ENCODE measurements at places on chromosomes 1 and 21.

GRCh38 chr21:26966649-26967061 is 233 bp downstream of the ADAMTS5 start:
- no peak for DNase-seq

GRCh38 chr1:17802164-17802563 is 47.0 kb downstream of the ACTL8 start:
- peak; percentile 11 for DNase-seq

GRCh38 chr21:46613391-46613790 is 8.5 kb upstream of the S100B start:
- no peak for DNase-seq

GRCh38 chr1:76938304-76938703 is 71.0 kb downstream of the ST6GALNAC5 start:
- no peak for DNase-seq

GRCh38 chr1:65247419-65248359 is 61.7 kb upstream of the DNAJC6 start:
- DNase-seq: no peak

DNA sequence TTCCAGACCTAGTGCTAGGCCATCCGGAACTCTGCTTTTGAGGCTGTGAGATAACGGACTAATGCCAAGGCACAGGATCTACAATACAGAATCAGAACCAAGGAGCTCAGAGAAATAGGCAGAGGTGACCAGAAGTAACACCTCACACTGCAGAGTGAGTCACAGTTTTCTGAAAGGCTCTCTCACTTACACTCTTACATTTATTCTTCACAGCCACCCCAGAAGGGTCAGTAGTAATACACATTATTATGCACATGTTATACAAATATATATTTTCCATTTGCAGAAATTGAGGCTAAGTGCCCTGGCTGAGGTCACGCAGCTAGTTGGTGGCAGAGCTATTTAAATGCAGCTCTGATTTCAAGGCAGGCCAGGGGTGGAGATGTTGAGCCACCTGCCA is 542.5 kb downstream of the OMA1 start:
- DNase-seq: no peak

DNA sequence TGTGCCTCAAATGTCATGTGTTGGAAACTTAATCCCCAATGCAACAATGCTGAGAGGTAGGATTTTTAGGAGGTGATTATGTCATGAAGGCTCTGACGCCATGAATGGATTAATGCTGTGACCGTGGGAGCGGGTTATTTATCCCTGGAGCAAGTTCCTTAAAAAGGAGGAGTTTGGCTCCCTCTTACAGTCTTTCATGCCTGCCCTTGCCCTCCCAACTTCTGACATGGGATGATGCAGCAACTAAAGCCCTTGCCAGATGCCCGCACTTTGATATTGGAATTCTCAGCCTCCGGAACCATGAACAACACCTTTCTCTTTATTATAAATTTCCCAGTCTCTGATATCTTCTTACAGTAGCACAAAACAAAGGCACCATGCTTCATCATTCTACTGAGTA is 685.3 kb upstream of the CHRM3 start:
- no peak for DNase-seq

- DNase-seq: no peak
Measured at GRCh38 chr1:241376701-241377100, 19.7 kb upstream of the RGS7 start.

GRCh38 chr1:23793018-23793781 is 2.3 kb downstream of the LYPLA2 start:
- no peak for DNase-seq

DNA sequence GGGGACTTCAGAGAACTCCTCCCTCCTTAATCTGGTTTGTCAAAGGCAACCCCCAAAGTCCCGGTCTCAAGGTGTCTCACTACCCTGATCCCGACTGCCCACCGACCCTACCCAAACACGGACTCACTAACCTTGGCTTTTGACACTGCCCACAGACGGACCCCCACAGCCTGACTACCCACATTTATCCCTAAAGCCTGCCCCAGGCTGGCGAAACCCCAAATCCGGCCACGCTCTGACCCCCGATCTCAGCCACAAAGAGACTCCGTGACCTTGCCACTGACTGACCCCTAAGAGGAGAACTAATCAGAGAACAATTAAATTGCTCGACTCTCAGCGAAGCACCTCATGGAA is 5.2 kb downstream of the ID3 start:
- DNase-seq: no peak

DNA sequence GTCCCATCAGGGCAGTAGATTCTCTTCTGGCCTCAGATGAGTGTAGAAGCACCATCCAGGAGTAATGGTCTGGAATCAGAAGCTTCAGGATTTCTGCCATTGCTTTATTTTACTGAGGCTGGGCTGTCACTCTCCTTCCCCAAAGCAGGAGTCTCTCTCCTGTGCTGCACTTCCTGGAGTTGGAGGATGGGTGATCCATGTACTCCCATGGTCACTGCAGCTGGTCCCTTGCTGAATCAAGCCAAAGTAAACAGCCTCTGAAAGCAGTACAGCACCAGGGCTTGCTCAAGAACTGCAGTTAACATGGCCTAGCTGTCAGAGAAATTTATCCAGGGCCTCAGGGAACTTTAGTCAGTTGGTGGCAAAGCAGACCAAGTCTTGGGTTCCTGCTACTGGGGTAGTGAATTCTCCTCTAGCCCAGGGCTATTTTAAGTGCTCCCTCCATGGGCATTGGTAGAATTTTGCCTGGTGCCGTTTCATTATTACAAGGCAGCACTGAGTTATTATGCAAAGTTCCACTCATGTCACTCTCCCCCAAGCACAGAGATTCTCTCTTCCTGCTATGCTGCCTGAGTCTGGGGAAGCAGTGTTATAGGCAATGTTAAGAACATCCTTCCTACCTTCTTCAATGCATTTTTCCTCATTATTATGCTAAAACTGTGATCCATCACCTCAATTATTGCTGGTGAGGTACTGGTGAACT is 29.5 kb downstream of the DRAM2 start:
- no peak for DNase-seq

- DNase-seq: no peak
Measured at GRCh38 chr1:164562511-164562910, 3.5 kb downstream of the PBX1 start.

GRCh38 chr1:191984856-191985255 is 173.4 kb upstream of the RGS18 start:
- no peak for DNase-seq

- DNase-seq: peak; percentile 80
Measured at GRCh38 chr1:220370041-220370700, 97.9 kb upstream of the RAB3GAP2 start.

DNA sequence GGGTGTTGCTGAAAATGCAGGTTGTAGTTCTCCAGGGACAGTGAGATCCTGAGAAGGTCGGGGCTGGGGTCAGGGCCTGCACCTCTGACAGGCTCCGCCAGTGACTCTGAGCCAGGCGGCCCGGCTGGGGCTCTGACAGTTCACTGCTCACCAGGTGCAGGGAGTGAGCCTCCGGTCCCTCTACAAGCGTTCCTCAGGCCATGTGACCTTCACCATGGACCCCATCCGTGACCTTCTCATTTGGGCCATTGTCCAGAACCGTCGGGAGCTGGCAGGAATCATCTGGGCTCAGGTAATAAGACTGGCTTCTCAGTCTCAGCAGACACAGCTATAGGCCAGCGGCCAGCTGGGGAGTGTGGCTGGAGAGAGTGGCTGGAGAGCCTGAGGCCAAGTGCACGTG is 41.8 kb downstream of the TRPM2 start:
- no peak for DNase-seq

DNA sequence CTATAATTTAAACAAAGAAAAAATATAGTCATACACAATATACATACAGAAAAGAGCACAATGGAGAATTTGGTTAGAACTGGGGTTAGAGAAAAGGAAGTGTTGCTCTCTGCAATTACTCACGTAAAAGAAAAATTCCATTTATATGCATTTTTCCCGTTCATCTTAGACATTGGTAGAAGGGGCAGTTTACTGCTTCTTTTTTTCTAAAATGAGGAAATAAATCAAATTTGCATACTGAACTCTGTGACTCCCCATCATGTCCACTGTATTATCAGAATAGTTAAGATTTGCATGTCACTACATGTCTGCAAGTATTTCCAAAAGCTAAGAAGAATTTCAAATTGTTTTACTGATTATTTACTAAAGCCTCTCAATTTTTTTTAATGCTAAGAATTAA is 44.1 kb upstream of the C1orf105 start:
- DNase-seq: no peak

DNA sequence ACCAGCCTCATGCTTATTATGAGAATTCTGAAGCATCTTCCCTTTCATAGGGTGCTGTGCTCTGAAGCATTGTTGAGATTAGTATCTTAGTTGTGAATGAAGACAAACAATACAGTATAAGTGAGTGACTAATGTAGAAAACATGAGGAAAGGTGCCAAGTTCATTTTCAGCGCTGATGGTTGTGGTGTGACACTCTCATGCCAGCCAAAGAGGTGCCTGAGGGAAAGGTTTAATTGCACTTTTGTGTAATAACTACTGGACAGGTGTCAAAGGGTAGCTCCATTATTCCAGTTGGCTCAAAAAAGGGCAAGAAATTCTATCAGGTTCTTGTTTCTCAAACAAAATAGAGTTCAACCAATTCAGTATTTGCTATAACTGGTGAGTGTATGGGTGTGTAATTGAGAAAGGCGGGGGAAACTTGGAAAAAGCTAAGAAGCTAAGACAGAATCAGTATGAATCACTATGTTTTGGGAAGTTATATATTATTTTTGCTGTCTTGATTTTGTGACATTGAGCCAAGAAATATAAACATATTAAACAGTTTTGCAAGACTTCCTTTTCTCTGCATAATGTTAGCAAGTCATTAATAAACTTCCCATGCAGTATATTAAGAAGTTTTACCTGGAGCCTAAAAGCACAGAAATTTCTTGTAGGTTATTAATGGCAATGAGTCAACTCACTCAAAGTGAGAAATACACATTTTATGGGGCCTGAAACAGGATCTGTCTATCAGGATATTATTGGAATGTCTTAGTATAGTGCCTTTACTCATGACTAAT is 31.8 kb downstream of the KCNK2 start:
- DNase-seq: peak; percentile 75

DNA sequence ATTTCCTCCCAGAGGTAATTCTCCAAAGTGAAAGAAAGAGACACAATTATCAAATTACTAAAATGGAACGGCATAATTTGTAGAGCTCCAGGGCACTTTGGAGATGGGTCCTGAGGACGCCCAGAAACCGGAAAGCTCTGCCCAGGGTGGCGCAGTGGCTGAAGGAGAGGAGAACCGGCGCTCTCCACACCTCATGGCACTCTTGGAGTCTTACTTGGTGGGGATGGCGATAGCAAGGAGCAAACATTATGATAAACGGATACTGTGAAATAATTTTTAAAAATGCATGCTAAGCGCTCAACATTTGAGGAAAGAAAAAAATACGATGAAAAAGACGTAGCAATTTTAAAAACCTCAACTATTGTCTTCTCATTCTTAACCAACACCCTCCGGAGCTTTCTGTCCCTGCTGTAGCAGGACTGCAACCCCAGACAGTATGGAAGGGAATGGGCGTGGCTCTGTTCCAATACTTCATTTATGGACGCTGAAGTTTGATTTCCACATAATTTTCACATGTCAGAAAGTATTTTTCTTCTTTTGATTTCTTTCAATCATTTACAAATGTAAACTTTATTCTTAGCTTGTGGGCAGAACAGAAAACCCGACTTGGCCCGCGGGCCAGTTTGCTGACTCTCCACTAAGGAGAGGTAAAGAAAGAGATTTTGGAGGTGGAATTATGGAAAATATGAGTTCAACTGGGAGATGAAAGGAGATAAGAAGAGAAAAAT is 1.1 kb downstream of the S100A11 start:
- DNase-seq: no peak

DNA sequence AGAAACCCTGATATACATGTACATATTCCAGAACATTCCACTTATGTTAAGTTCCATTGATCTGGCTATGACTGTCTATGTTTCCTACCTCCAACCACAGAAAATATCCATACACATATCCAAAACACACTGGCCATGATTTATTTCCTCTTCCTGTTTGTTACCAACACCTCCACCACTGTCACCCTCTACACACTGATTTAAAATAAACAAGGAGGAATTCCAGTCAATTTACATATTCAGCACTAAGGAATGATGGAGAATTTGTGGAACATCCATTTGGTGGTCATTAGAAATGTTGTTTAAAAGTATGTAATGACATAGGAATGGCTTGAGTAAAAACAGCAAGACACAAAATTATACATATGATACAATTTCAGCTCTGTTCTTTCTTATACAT is 5.5 kb upstream of the STX6 start:
- peak; percentile 63 for DNase-seq

GRCh38 chr1:85940656-85941306 is 215.8 kb downstream of the COL24A1 start:
- DNase-seq: peak; percentile 71

DNA sequence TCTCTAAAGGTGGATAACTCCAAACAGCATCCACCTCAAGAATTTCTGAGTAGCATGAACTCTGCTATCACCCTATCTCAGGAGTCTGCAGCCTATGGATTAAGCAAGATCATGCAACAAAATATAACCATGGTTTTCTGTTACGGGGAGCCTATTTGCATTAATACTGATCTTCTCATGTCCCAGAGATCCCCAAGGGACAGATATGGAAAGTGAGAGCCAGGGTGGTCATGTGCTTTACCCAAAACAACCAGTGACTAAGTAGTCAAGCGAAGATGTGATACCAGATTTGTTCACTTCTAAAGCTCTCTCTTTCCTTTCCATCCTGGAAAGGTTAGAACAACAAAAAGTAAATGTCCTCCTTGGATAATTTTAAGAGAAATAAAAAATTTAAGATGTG is 125.1 kb downstream of the PRRX1 start:
- no peak for DNase-seq

DNA sequence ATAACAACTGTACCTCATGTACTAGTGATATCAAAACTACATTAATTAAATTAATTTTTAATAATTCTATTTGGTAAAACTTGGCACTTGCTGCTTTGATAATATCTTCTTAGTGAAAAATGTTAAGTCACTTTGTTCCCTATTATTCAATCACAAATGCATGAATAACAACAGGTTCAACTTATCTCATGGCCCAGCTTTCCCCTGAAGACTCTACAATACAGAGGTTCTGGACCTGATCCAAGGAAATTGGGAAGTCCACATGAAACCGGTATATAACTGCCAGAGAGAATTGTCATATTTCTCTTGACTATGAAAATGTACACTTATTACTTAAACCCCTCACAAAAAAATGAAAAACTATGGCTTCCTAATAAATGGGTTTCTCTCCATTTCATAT is 33.9 kb upstream of the PTPRC start:
- DNase-seq: no peak

- no peak for DNase-seq
Measured at GRCh38 chr1:210129759-210130158, 102.8 kb upstream of the SERTAD4 start.

Data from fibroblast of skin of left quadriceps (primary cell).